ENCODE measurements at places on chromosomes 2 and 18.

GRCh38 chr2:63866009-63866709 lies 24.5 kb downstream of the UGP2 start:
- DNase-seq: no peak

DNA sequence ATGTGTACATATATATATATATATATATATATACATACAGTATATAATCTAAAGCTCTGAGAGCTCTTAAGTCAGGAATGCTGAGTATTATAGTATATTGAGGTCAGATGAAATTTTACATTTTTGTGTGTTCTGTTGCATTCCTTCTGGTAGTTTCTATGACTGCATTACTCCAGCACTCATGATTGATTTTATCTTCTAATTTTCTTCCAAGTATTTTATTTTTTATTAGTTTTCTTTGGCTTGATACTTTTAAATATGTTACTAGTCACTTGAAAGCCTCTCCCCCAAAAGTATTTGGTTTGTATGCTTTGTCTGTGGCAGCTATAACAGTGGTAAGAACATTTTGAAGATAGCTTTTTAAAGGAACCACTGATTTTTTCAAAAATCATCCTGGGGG lies 25.0 kb downstream of the METTL21A start:
- DNase-seq: no peak

DNA sequence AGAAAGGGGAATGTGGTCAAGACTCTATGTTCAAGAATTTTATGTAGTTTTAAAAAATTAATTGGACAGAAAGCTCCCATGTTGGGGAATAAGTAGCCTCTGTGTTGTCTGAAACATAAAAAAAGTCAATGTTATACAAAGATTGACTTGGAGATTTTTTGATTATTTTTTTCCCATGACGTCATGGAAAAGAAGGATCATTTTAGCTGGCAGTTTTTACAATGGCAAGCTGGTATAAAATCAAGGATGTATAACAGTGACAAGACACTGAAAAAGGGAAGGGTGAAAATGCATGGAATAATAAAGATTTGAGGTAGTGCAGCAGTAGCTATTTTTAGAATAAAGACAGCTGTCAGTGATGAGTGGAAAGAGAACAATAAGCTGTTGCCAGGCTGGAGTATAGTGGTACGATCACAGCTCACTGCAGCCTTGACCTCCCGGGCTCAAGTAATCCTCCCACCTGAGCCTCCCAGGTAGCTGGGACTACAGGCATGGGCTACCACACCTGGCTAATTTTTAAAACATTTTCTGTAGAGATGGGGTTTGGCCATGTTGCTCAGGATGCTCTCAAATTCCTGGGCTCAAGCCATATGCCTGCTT lies 9.2 kb downstream of the SLC39A10 start:
- DNase-seq: no peak

GRCh38 chr2:133098787-133099186 lies 428.8 kb upstream of the LYPD1 start:
- no peak for DNase-seq

DNA sequence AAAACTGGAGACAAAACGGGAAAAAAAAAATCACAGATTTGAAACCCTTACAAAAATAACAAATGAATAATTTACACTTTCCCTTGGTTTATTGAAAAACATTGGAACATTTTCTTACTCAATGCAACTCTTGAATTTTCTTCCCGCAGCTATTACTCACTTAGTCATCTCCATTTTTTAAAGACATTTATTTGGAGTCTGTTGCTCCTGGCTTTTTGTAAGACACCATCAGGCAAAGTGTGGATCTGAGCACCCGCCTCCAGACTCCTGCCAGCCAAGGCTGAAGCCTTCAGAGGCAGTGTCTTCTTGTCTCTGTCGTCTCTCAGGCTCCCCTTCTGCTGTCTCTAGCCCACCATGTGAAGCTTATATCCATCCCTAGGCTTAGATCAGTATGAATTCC lies 46.2 kb downstream of the TRIB2 start:
- no peak for DNase-seq

DNA sequence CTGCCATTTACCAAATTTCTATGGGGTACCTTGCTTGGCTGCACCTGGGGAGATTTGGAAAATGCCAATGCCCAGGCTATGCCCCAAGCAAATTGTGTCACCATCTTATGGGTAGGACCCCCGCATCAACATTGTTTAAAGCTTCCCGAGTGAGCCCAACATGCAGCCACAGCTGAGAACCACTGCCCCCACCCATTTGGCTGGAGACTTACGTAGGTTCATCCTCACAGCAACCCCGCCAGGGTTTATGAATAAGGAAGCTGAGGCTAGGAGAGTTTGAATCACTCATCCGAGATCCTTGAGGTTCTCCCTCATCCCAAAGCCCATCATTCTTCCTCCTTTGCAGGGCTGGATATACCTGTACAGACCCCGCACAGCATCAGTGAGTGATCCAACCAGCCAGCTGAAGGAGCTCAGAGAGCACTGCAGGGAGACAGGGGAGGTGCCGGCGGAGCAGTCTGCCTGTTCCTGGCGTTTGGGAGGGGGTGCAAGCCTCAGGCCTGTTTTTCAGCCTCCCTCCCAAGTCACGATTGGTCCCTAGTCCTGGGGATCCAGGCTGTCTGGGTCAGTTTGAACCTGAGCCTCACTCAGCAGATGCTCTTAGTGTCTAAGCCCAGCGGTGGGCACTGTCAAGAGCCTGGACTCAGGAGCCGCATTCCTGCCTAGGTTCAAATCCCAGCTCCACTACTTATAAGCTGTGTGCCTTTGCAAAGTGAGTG lies 164.9 kb downstream of the SMAD7 start:
- peak; percentile 7 for DNase-seq
